Progenitor cell of endocrine pancreas (in vitro differentiated cells): ENCODE measurements at places on chromosomes 3 and 15. TPM values are rescaled to one million over a fixed set of nuclear protein-coding genes. Genes with fewer than 3 reads are reported as not detected.

CASR gene
- 2.3 and 2.5 TPM in 2 replicates for total RNA-seq

OXTR gene
- 3.0 and 3.1 TPM in 2 replicates for total RNA-seq

EFHB gene
- total RNA-seq = 1.2 and 1.4 TPM in 2 replicates

ZKSCAN7 gene
- total RNA-seq = 22.4 and 25.0 TPM in 2 replicates

CRTC3 gene
- total RNA-seq = 30.0 and 34.6 TPM in 2 replicates

CCRL2 gene
- total RNA-seq = not detected in 2 replicates

RARB gene
- total RNA-seq = 26.3 and 30.0 TPM in 2 replicates

REC114 gene
- total RNA-seq = not detected in 2 replicates

GRCh38 chr3:108219336-108219735 lies 2.9 kb downstream of the IFT57 start:
- no peak overlapping the region for H3K4me3 ChIP-seq
- peaks cover under 1% of the 10 kb centered on the region for H3K27me3 ChIP-seq
- H3K36me3 ChIP-seq = peaks cover 12% of the 10 kb centered on the region
- DNase-seq = no peak
- H3K4me1 ChIP-seq = peaks cover 34% of the 10 kb centered on the region
- H3K27ac ChIP-seq = no peak overlapping the region

DNA sequence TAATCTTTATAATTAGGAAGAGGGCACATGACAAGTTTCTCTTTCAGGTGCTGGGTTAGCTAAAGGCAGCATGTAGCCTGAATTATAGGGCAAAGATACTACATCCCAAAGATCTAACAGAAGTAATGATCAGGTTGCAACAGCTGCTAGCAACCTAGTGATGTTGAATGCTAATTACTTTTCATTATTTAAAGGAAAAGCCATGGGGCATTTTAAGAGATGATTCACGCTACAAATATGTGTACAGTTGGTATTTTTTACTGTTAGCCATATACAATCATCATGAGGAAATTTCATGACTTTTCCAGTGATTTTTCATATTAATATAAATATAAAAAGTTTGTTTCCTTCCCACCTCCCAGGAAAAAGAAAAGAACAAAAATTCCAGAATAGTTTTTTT lies 43.0 kb downstream of the NEK10 start:
- DNase-seq = no peak
- H3K4me3 ChIP-seq = no peak overlapping the region
- H3K27me3 ChIP-seq = no peaks in the 10 kb centered on the region
- H3K27ac ChIP-seq = no peak overlapping the region
- no peaks in the 10 kb centered on the region for H3K36me3 ChIP-seq

GRCh38 chr3:15875016-15875689 lies 77.4 kb upstream of the ANKRD28 start:
- DNase-seq = no peak
- no peak overlapping the region for H3K4me3 ChIP-seq
- H3K36me3 ChIP-seq = peaks cover 21% of the 10 kb centered on the region

GRCh38 chr3:176798680-176799079 lies 398.6 kb downstream of the TBL1XR1 start:
- peaks cover 8% of the 10 kb centered on the region for H3K36me3 ChIP-seq
- H3K27me3 ChIP-seq = no peaks in the 10 kb centered on the region
- DNase-seq = no peak
- no peak overlapping the region for H3K4me3 ChIP-seq
- H3K27ac ChIP-seq = no peak overlapping the region
- H3K4me1 ChIP-seq = peaks cover 48% of the 10 kb centered on the region

DNA sequence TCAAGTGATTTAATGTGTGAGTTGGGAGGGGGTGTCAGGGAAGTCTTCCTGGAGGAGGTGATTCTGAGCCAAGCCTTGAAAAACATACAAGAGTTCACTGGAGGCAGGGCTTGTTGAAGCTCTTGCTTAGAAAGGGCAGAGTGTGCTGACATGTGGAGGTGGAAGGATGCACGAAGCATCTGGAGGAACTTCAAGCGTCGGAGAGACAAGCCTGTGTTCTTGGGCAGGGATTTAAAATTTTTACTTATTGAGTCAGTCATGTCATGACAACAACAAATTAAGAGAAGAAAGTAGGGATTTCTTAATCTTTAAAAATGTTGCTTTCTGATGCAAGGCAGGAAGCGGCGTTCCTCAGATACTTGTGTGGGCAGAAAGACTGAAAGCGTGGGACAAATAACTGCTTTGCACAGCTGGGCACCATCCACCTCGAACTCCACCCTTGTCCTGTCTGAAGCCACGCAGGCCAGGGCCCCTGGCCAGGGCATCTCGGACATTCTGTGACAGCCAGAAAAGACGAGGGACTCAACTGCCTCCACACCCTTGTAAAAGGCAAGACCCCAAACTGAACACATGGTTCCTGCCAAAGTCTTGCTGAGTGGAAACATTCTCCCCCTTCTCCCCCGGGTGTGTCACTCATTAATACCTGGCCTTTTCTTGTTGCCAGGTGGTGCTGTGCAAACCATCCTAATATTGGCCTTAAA lies 6.9 kb upstream of the IL16 start:
- no peak overlapping the region for H3K4me3 ChIP-seq
- H3K27ac ChIP-seq = no peak overlapping the region
- no peak for DNase-seq
- no peaks in the 10 kb centered on the region for H3K36me3 ChIP-seq
- H3K4me1 ChIP-seq = no peaks in the 10 kb centered on the region

- no peaks in the 10 kb centered on the region for H3K27me3 ChIP-seq
- no peak overlapping the region for H3K4me3 ChIP-seq
- H3K36me3 ChIP-seq = peaks cover 1% of the 10 kb centered on the region
- H3K27ac ChIP-seq = no peak overlapping the region
Observed at GRCh38 chr3:122298239-122298638, 26.8 kb upstream of the CSTA start.

DNA sequence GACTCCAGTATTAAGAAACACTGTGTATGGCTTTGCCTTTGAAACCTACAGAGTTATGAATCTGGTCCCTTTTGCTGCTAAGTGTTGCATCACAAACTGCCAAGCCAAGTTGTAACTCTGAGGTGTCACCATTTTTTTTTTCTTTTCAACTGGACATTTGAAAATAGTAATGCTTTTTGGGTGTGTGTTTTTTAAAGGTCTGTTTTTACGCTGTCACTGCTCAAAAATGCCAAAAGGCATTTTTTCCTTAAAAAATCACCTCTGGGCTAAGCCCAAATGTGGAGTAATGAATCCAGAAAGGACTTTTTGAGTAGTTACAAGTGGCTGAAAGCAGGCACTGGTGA lies 9.5 kb downstream of the SMAD3 start:
- peaks cover 10% of the 10 kb centered on the region for H3K36me3 ChIP-seq
- H3K4me3 ChIP-seq = no peak overlapping the region
- H3K27ac ChIP-seq = peak overlapping the region; percentile 79
- no peak for DNase-seq

- H3K4me3 ChIP-seq = no peak overlapping the region
Observed at GRCh38 chr15:67002368-67002767, 63.0 kb upstream of the SMAD3 start.

DNA sequence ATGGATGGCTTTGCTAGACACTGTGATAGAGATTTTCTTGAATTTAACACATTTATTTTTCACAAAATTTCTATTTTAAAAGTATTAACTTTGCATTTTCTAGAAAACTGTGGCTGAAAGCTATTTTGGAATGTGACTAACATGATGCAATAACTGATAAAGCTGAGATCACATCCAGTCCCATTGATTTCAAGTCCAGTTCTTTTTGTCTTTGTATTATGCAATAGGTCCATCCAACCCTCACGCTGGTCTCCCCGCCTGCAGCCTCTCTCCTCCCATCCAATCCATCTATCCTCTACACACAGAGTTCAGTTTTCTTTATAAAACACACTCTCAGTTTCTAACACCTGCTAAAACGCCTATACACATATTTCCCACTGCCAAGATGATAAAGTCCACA lies 178.8 kb downstream of the CNTN3 start:
- peaks cover 1% of the 10 kb centered on the region for H3K36me3 ChIP-seq
- DNase-seq = no peak
- no peaks in the 10 kb centered on the region for H3K4me1 ChIP-seq

DNA sequence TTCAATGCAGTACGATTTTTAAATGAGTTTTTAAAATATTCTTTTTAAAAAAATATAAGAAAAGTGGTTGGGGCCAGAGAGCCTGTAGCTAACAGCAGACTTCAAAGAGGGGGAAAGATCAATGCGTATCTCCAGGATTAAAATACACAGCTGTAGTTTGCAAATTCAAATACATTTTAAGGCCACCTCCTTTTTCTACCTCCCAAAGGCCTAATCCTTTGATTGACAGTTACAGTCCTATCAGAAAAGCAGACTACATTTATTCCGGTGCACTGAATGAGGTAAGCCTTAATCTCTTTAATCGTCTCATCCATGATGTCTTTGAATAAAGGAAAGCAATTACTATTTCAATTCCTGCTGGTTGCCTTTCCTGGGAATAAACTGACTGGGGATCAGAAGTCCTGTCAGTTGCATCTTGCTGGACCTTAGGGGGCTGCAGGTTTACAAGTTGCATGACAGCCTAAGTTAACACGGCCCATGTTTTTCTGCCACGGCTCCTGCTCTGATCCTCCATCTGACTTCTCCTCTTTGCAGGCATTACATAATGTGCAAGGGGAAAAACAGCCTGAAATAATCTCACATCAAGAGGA lies 51.7 kb downstream of the CADPS start:
- DNase-seq = no peak
- H3K27me3 ChIP-seq = no peaks in the 10 kb centered on the region
- H3K36me3 ChIP-seq = no peaks in the 10 kb centered on the region
- no peak overlapping the region for H3K4me3 ChIP-seq
- no peaks in the 10 kb centered on the region for H3K4me1 ChIP-seq
- H3K27ac ChIP-seq = no peak overlapping the region

DNA sequence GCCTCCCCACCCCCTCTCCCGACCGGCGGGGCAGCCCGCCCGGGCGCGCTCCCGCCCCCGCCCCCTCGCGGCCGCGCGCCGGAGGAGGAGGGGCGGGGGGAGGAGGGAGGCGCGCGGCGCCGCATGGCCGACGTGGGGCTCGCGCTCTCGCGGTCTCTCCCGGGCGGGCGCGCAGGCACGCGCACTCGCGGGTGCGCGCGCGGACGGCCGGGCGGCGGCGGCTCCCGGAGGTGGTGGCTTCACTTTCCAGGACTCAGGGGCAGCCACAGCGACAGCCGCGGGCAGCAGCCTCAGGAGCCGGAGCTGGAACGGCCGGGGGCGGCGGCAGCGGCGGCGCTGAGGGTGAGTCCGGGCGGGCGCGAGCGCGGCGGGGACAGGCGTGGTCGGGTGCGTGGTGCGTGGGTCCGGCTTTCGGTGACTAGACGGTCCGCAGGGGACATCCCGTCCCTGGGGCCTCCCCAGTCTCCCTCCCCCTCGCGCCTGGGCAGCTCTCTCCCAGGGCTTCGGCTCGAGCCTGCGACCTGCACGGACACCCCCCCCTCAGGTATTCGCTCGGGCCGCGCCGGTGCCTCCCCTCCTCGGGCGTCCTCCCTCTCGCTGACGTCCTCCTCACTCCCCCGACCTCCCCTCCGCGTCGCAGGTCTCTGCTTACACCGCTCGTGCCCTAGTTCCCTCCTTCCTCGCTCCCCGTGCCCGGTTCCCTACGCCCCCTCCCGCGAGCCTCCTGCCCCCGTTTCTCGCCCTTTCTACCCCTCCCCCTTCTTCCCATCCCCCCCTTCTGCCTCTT lies at the start of gene UBE2E2:
Gene UBE2E2, plus strand, starts transcription at position 407 of the 787 bp plus-strand sequence.
- DNase-seq = peak; percentile 54
- H3K27ac ChIP-seq = peak within 1 kb of the TSS; percentile 81
- peak within 1 kb of the TSS; percentile 96 for H3K4me3 ChIP-seq
- no peaks in the 10 kb centered on the region for H3K36me3 ChIP-seq

DNA sequence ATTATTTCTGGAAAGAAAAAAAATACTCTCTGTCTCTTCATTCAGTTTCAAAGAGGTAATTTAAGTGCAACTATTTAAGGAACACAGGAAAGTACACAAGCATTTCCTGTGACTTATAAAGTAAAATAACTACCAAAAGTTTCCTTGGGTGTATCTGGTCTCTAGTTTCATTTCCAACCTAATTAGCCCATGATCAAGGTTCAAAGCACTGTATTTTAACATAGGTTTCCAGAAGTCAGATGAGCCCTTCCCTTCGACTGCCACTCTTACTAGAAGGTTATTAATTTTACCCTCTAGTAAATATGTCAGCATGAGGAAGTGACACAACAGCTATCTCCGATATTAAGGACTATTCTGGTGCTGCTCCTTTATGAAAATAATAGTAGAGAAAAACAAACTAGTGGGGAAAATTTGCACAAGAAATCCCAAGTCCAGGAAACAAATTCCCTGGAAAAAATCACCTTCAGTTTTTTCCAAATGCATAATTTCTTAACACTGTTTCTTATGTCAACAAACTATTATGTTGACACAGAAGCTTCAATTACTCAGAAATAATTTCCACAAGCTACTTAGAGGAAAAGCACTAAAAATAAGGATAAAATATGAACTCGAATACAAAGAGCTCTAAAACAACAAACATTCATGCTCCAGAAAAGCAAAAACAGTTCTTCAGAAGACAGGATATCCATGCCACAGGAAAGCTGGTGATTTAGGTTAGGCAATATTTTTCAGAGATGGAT lies 35.3 kb downstream of the CCPG1 start:
- H3K27me3 ChIP-seq = no peaks in the 10 kb centered on the region
- peaks cover 17% of the 10 kb centered on the region for H3K36me3 ChIP-seq
- H3K4me3 ChIP-seq = no peak overlapping the region
- H3K27ac ChIP-seq = no peak overlapping the region

DNA sequence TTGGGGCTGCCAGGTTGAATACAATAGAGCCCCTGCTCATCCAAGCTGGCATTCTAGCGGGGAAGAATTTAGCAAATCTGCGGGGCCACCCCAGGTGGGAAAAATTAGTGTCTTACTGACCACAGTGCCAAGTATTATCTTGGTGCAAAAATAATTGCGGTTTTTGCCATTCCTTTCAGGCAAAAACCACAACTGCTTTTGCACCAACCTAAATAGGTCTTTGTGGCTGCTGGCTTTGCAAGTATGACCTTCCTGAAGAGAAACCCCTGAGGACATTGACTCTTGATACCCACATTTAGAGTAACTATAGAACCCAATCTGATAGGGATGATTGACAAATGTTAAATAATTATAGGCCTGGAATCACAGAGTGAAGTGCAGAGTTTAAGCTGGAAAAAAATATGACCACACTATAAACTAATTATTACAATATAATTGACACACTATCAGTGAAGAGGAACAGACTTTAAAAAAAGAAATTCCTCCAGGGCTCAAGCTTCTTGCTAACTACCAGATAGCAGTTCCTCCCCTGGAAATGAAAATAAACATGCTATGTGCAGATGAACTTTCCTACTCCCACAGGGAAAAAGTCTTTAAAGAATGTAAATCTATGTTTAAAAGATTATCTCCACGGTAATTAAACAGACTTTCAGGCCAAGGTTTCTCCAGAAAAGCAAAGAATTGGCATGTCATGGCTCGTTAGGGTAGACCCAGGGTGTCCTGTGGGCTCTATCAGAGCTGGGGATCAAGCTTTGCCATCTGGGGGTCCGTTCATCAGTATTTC lies 34.4 kb downstream of the CA12 start:
- H3K27me3 ChIP-seq = peaks cover 10% of the 10 kb centered on the region
- no peaks in the 10 kb centered on the region for H3K36me3 ChIP-seq
- no peak for DNase-seq
- H3K27ac ChIP-seq = no peak overlapping the region

DNA sequence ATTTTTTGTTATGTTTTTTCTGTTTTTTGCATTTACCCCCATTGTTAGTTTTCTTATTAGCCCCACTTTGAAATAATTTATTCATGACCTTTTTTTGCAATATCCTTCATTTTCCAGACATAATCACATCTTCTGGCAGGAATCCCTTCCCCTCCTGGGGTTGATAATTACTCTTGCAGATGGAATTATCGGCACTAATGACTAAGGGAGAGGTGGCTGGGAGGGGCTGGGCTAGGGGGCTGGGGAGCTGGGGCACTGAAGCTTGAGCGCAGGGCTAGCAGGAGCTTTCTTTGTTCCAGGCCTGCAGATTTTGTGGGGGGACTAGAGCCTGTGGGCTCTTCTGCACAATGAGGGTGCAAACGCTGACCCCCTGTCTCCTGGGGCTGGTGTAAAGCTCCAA lies 77.8 kb downstream of the RAB11A start:
- no peaks in the 10 kb centered on the region for H3K4me1 ChIP-seq
- H3K4me3 ChIP-seq = no peak overlapping the region
- H3K27me3 ChIP-seq = peaks cover 5% of the 10 kb centered on the region
